Left renal pelvis (tissue), 4 donors: ENCODE measurements at places on chromosomes 2 and 18. TPM values are rescaled to one million over a fixed set of nuclear protein-coding genes. Genes with fewer than 3 reads are reported as not detected.

ADGRF3 gene
- polyA plus RNA-seq: 0.61 TPM

KIAA2012 gene
- polyA plus RNA-seq: 0.17 TPM

FAM124B gene
- 3.4 TPM for polyA plus RNA-seq

PID1 gene
- polyA plus RNA-seq: 23.0 TPM

RAMP1 gene
- 9.3 TPM for polyA plus RNA-seq

FOXI3 gene
- 0.17 TPM for polyA plus RNA-seq

ADD2 gene
- polyA plus RNA-seq: 3.7 TPM

GRCh38 chr2:46831051-46831868, 84.3 kb downstream of the MCFD2 start:
- DNase-seq: no peak

- no peak for DNase-seq
Observed at GRCh38 chr2:226802573-226802972, 3.0 kb upstream of the IRS1 start.

DNA sequence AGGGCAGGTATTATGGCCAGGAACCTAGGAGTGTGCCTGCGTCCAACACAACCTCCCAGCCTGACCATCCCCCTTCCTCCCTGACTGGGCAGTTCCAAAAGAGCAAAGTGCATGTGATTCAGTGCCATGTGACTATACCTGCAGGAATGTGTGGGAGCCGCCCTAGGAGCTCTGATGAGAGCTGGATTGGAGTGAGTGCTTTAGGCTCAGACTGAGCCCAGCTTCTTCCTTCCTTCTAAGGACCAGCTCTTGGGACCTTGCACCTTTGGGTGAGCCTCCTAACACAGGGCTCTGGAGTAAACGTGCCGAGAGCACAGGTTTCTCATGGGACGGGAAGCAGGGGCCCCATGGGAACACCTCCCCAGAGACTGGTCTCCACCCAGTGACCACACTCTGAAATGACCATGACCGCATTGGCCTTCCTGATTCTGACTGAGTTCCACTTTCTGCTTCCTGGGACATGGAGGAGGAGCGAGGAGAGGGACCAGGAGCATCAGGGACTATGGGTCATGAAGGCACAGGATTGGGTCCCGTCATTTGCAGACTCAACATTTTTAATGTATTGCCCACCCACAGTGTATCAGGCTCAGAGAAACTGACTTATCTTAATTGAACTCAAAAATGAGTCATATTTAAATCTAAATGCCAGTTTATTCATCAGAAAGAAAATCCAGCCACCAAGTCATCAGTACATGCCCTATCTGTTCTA, 87.8 kb upstream of the BCL2L11 start:
- DNase-seq: no peak

DNA sequence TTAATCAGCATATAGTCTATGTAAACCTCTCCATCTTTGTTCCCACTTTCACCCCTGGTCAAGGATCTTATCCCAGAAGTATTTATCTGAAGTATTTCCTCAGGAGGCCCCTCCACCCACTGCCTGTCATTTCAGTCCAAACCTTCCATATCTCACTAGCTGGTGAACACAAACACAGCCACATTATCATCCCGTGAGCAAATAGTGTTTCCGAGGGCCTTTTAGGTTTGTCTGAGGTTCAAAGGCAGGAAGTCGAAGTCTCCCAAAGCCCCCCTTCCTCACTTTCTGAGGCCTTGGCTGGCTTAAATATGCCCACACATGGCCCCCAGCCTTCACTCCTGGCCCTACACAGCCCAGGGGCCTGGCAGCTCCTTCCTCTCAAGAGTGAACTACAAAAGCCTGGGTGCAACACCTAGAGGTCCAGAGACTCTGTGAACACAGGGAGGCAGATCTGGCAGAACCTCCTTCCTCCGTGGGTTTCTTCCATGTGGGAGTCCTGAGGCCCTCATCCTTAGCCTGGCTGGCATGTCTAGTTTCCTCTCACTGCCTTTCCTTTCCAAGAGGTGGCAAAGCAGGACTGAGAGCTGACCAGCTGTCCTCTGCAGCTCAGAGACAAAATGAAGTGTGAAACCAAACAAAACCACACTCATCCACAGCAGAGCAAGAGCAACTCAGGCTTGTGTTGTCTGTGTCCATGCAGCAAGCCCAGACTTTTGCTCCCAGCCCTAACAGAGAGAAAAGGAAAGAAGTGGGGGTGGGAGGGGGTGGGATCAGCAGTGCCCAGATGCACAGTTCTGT, 264.2 kb downstream of the SS18 start:
- DNase-seq: no peak

- no peak for DNase-seq
Observed at GRCh38 chr2:206996556-206997065, 57.3 kb downstream of the CPO start.

GRCh38 chr18:77899972-77900754, 650.5 kb downstream of the GALR1 start:
- DNase-seq: no peak

DNA sequence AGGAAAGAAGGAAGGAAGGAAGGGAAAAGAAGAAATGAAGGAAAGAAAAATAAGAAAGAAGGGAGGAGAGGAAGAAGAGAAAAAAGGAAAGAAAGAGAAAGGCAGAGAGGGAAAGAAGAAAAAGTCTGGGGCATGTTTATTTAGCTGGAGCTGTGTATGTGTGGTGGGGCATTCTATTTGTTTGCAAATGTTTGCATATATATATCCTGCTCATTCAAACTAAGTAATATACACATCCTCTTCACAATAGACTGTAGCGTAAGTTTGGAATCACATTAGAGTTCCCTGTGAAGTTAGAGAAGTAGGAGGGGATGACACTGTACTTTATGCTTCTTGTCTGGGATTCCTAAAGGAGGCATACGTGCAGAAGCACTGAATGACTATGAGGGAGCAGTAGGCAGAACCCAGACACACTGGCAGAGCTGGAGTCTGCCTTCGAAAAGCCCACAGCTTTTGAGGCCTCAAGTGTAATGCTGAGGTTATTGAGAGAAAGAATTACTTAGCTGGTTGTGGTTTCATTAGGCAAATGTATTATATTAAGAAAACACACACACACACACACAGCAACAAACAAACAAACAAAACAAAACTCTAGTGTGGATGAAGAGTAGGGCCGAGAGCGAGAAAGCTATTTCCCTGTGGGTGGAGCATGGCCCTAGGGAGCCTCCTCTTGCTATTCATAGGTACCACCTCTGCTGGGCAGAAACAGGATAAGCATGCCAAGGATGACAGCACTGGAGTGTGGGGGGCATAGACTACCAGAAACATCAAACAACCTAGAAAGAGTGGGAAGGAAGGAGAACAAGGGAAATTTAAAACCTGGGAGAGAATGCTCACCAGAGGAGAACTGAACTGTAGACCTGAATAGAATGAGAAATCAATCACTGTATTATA, 905.1 kb upstream of the NXPH2 start:
- DNase-seq: no peak

- no peak for DNase-seq
Observed at GRCh38 chr2:63710732-63711131, 122.0 kb downstream of the MDH1 start.

GRCh38 chr2:119233326-119234020, 9.8 kb downstream of the STEAP3 start:
- DNase-seq: no peak
